ENCODE measurements at places on chromosomes 13 and 19.

GRCh38 chr19:38538793-38539528 is 78.8 kb downstream of the MAP4K1 start:
- DNase-seq: no peak

- no peak for DNase-seq
These were observed 8.1 kb downstream of the CARS2 start for GRCh38 chr13:110697842-110698241.

GRCh38 chr19:29699861-29700260 is 15.2 kb downstream of the C19orf12 start:
- DNase-seq: no peak

DNA sequence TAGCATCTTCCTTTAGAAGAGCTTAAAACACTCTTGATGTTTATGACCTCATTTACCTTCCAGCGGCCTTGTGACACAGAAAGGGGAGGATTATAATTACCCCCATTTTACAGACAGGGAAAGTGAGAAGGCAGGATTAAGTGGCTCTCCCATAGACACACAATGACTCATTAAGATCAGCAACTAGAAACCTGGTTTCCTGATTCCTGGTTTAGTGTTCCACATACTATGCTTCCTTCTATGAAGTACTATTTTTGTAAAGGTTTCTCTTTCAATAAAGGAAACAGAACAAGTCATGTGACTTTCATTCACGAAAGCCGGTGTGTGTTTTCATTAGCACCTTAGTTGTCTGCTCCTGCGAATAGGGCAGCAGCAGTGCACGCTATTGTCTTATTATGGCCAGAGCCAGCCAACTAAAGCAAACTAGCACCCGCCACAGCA is 8.3 kb downstream of the IRS2 start:
- no peak for DNase-seq

DNA sequence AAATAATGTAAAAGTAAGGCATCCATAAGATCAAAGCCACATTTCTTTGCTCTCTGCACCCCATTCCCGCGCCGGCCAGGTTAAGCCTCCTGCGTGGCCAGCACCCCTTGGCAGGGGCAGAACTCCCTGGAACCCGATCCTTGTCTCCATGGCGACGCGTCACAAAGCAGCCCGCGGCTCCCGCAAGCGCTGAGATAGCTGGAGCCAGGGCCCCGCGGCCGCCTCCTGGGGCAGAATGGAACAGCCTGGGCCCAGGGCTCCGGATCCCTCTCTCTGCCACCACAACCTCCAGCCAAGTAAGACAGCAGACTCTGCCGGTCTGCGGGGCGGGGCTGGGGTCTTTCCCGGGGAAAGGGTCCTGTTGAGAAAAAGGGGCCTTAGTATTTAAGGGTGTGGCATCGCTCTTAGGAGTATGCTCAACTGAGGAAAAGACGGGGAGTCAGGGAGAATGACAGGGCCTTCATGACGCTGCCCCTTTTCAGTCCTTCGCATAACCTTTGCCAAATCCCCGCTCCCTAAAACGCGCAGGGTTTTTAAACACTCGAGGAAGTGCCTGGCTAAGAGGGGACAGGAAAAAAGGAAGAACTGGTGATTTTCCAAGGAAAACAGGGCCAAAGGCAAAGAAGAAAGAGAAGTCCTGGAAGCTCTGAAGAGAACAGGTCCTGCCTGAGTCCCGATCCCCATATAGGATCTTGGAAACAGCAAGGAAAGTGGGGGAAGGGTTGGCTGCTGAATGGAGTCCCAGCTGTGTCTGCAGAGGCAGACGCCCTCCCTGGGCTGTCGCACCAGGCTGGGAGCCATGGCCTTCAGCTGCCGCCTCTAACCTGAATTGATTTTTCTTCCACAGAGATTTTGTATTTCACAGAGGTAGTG is at the start of gene TEX26:
Gene TEX26 (plus strand): TSS at position 176 of the 873 bp plus-strand sequence. CDS start 60 bp downstream, at position 236.
- DNase-seq: no peak

- peak; percentile 83 for DNase-seq
These were observed at the start of gene WDR18 for GRCh38 chr19:984165-984967. Gene WDR18, plus strand, starts transcription at chr19:984345. Its CDS starts 9 bp downstream, at chr19:984354.

DNA sequence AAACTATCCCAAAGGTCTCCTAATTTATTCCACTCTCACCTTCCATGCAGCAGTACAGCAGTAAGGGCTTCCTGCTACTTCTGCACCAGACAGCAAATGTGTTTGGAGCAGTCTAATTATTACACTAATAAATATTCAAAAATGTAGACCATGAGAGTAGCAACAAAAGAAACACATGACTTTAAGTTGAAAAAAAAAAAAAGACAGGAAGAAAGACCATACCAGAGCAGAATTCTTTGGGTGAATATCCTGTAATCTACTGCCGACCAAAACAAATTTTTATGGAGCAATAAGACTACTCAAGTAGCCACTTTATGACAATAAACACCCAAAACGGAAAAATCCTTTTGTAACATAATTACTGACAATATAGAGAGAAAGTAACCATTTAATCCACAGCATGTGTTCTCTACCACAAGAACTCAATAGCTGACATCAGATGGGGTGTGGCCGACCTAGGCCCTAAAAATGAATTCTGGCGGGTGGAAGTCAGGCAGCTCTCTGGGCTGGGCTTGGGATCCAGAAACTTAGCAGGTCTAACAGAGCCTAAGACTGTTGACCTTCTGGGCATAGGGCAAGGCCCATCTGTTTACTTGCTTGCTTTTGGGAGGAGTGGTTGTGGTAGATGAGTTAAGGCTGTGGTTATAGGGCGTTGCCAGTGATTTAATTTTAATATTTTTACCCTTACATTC is 4.6 kb downstream of the KLF12 start:
- DNase-seq: no peak
